ENCODE measurements at places on chromosomes 11 and 22. TPM values are rescaled to one million over a fixed set of nuclear protein-coding genes. Genes with fewer than 3 reads are reported as not detected.

Gene OR2AT4
- total RNA-seq: not detected

Gene MAP6
- 4.2 TPM for total RNA-seq

Gene CARD18
- total RNA-seq: not detected

GRCh38 chr22:17795661-17796548, 21.6 kb upstream of the BID start:
- H3K27ac ChIP-seq: no peak overlapping the region
- H3K4me1 ChIP-seq: peaks cover 5% of the 10 kb centered on the region
- H3K27me3 ChIP-seq: no peaks in the 10 kb centered on the region
- no peaks in the 10 kb centered on the region for H3K36me3 ChIP-seq
- no peak overlapping the region for H3K4me3 ChIP-seq
- no peak for DNase-seq

DNA sequence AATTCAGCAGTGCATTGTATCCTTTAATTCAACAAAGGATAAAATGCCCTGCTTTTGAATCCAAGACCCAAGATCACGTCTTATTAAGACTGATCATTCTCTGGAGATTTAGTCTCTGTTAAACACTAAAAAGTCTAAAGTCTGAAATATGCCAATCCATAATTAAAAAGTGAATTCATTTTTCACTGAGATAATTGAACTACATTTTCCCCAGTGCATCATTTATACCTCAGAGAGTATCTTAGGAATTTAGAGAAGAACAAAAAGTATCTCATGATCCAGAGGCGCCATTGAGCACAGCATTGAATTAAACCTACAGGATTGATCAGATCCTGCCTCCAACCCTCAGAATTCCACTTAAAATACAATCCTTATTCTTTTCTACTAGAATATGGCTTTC, 5.4 kb downstream of the OR5AP2 start:
- no peaks in the 10 kb centered on the region for H3K4me1 ChIP-seq
- no peak overlapping the region for H3K4me3 ChIP-seq
- no peaks in the 10 kb centered on the region for H3K36me3 ChIP-seq
- no peak overlapping the region for H3K27ac ChIP-seq

GRCh38 chr22:31734512-31734911, 15.4 kb downstream of the PRR14L start:
- DNase-seq: no peak
- H3K27ac ChIP-seq: no peak overlapping the region
- no peaks in the 10 kb centered on the region for H3K27me3 ChIP-seq

- no peak for DNase-seq
- no peak overlapping the region for H3K4me3 ChIP-seq
- peaks cover 21% of the 10 kb centered on the region for H3K27me3 ChIP-seq
- H3K27ac ChIP-seq: no peak overlapping the region
These were observed 11.1 kb upstream of the MPZL2 start for GRCh38 chr11:118275176-118275575.

Gene XKR3
- total RNA-seq: not detected

DNA sequence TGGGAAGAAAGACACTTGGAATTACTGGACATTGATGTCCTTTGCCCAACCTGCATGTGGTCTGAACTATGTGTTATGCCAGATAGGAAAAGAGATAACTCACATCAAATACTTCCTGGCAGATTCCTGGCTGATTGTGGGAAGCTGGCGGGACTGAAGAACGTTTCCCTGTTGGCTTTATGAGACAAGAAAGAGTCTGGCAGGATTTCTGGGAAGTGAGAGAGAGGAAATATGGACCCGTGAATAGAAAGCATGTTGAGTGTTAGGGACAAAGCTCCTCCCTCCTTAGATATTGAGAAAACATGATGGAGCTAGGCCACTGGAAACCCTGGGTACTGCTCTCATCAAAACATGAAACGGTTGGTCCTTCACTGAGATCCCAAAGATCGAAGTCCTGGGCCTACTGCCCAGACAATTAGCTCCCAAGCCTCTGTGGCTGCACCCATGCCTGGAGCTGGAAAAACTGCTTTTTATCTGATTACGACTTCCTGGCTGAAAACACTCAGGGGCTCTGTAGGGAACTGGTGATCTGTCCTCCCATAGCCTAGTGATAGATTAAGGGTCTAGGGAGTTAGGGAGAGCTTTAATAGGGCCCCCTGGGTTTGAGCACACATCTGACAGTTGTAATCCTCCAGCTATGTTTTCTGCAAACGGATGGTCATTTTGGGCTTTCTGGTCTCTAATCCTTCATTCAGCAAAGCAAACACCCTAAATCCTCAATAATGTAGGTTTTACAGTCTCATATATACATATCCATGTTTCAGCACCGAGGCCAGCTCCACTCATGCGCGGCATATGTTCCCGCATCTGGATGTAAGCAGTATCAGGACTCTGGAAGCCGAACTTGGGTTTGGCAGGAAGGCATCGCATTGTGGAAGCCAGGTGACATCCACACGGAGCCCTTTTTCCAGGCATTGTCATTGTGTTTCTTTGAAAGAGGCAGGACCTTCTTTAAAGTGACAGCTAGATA, 6.1 kb upstream of the B3GAT1 start:
- H3K27me3 ChIP-seq: peaks cover 48% of the 10 kb centered on the region
- H3K4me1 ChIP-seq: no peaks in the 10 kb centered on the region
- DNase-seq: no peak
- H3K27ac ChIP-seq: no peak overlapping the region

DNA sequence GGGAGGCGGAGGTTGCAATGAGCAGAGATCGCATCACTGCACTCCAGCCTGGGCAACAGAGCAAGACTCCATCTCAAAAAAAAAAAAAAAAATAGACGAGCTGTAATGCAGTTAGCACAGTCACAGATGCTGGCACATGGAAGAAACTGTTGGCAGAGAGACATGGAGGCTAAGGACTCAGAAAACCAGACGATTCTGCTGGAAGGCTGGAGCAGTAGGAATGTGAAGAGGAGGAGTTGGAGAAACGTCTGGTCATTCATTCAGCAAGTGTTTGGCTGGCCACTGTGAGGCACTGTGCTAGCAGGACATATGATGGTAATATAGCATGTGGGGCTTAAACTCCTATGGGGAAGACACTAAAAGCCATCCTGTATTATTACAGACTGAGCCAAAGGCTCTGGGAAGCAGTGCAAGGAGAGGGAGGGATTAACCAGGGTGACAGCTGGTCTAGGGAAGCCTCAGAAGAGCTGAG, 5.0 kb downstream of the UQCR10 start:
- H3K36me3 ChIP-seq: peaks cover 16% of the 10 kb centered on the region
- peak; percentile 71 for DNase-seq
- H3K4me1 ChIP-seq: no peaks in the 10 kb centered on the region

GRCh38 chr11:130261571-130261970, 53.1 kb downstream of the ZBTB44 start:
- H3K27me3 ChIP-seq: no peaks in the 10 kb centered on the region
- H3K36me3 ChIP-seq: peaks cover 47% of the 10 kb centered on the region

- peaks cover 10% of the 10 kb centered on the region for H3K27me3 ChIP-seq
- peaks cover 4% of the 10 kb centered on the region for H3K4me1 ChIP-seq
- H3K36me3 ChIP-seq: no peaks in the 10 kb centered on the region
These were observed at the start of gene DAGLA for GRCh38 chr11:61679893-61680621. TSS of gene DAGLA (plus strand) at chr11:61680391. CDS start at chr11:61720156, 39,765 bp downstream.

GRCh38 chr11:134224710-134225664, 516 bp downstream of the VPS26B start:
- peaks cover 12% of the 10 kb centered on the region for H3K4me1 ChIP-seq
- H3K27me3 ChIP-seq: no peaks in the 10 kb centered on the region
- H3K27ac ChIP-seq: no peak overlapping the region
- H3K4me3 ChIP-seq: peak overlapping the region; percentile 93
- H3K36me3 ChIP-seq: peaks cover 11% of the 10 kb centered on the region

Gene FAR1
- 98.8 TPM for total RNA-seq

GRCh38 chr11:77819921-77820564, 479 bp downstream of the RSF1 start:
- no peaks in the 10 kb centered on the region for H3K36me3 ChIP-seq
- peak overlapping the region; percentile 99 for H3K4me3 ChIP-seq
- no peaks in the 10 kb centered on the region for H3K27me3 ChIP-seq
- H3K27ac ChIP-seq: peak overlapping the region; percentile 87
- peak; percentile 92 for DNase-seq

Gene NNMT
- not detected for total RNA-seq

GRCh38 chr22:39493759-39494158, 8.3 kb upstream of the MIEF1 start:
- no peak overlapping the region for H3K27ac ChIP-seq
- no peak overlapping the region for H3K4me3 ChIP-seq
- H3K36me3 ChIP-seq: no peaks in the 10 kb centered on the region
- H3K4me1 ChIP-seq: peaks cover 5% of the 10 kb centered on the region

Gene MS4A15
- total RNA-seq: not detected

DNA sequence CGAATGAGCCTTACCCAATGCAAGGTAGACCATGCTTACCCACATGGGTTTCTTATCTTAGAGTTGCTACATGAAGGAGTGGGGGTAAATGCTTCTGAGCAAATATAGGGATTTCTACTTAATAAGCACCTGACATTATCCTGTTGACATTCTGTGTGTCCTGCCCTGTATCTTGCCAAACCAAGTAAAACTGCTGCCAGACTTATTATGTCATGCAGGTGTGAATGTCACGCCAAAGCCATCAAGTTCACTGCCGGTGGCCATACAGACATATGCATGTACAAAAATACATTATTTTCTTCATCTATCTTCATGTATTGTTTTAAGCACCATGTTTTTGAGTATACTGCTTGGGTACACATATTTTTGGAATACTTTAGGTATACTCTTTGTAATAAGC, 70.2 kb downstream of the NOX4 start:
- no peaks in the 10 kb centered on the region for H3K36me3 ChIP-seq
- no peak overlapping the region for H3K27ac ChIP-seq
- peaks cover 3% of the 10 kb centered on the region for H3K4me1 ChIP-seq
- DNase-seq: no peak

GRCh38 chr11:106468086-106468485, 390.6 kb downstream of the AASDHPPT start:
- DNase-seq: no peak
- peaks cover 27% of the 10 kb centered on the region for H3K4me1 ChIP-seq
- no peak overlapping the region for H3K4me3 ChIP-seq
- H3K36me3 ChIP-seq: no peaks in the 10 kb centered on the region
- no peak overlapping the region for H3K27ac ChIP-seq
- H3K27me3 ChIP-seq: peaks cover 32% of the 10 kb centered on the region
